ENCODE measurements at places on chromosomes 13 and 19. TPM values are rescaled to one million over a fixed set of nuclear protein-coding genes. Genes with fewer than 3 reads are reported as not detected.

DNA sequence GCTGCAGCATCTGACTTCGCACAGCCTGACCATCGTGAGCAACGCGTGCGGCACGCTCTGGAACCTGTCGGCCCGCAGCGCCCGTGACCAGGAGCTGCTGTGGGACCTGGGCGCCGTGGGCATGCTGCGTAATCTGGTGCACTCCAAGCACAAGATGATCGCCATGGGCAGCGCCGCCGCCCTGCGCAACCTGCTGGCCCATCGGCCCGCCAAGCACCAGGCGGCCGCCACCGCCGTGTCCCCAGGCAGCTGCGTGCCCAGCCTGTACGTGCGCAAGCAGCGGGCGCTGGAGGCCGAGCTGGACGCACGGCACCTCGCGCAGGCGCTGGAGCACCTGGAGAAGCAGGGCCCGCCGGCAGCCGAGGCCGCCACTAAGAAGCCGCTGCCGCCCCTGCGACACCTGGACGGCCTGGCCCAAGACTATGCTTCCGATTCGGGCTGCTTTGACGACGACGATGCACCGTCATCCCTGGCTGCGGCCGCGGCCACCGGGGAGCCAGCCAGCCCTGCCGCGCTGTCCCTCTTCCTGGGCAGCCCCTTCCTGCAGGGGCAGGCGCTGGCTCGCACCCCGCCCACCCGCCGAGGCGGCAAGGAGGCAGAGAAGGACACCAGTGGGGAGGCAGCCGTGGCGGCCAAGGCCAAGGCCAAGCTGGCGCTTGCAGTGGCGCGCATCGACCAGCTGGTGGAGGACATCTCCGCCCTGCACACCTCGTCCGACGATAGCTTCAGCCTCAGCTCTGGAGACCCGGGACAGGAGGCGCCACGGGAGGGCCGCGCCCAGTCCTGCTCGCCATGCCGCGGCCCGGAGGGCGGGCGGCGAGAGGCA lies 13.6 kb downstream of the C19orf25 start:
- no peak for DNase-seq

- DNase-seq, result no peak
These were observed 1422.4 kb upstream of the MIR17HG start for GRCh38 chr13:89925107-89925506.

DNA sequence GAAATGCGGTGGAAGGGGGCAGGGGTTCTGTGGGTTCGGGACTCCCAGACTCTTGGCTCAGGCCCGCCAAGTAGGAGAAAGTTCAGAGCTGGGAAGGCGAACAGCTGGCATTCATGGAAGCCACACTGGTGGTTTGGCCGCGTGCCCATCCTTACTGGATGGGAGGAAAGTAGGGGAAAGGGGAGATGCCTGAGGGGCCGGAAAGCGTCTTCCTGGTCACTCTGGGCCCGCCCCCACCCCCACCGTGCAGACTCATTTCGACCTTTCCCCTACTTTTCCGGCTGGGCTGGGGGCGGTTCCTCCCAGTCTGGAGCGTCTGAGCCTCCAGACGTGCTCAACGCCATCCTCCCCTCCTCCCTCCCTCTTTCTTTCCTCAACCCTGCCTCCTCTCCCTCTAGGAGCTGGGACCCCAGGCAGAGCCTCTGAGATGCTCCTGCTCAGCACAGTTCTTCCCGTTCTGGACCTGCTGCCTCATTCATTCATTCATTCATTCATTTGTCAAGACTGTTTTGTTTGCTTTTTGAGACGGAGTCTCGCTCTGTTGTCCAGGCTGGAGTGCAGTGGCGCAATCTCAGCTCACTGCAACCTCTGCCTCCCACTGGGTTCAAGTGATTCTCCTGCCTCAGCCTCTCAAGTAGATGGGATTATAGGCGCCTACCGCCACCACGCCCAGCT lies 3.5 kb downstream of the ANGPTL4 start:
- DNase-seq, result peak; percentile 65

Gene RFX2
- total RNA-seq, result 3.5 TPM

GRCh38 chr13:26698392-26699196 lies 62.0 kb downstream of the GPR12 start:
- DNase-seq, result peak; percentile 87

DNA sequence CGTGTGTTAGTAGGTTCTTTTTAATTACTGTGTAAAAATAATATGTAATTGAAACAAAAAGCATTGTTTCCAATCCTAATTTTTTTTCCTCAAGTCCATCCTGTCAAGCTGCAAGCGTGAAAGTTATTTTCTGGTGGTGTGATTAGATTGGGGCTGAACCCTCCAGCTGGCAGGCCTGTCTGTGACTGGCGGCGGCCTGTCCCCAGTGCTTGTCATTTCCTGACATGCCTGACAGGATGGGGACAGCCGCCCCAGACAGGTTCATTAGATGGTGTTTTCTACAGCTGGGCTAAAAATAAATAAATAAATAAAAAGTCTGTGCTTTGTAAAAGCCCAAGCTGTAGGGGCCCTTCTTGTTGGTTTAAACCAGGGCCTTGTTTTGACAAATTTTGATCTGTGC lies 53.7 kb upstream of the MAB21L1 start:
- DNase-seq, result no peak

GRCh38 chr13:94661406-94661805 lies 50.9 kb downstream of the SOX21 start:
- no peak for DNase-seq

DNA sequence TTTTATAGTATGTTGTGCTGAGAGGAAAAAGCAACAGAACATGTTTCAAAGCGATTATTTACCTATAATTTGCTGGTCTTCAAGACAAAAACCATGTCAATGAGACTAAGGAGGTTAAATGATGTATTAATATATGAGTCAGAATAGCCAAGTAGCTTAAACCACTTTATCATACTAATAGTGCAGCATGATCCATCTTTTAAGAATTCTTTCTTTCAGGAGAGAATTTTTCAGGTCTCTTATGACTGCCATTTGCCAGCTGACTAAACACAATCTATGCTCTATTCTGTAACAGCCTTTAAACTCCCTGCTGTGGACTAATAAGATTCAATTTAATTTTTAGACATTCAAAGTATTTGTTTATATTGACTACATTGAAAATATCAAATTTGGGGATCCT lies 93.7 kb downstream of the TRPC4 start:
- DNase-seq, result no peak

GRCh38 chr13:43116242-43116641 lies 92.9 kb downstream of the DNAJC15 start:
- no peak for DNase-seq

- DNase-seq, result no peak
These were observed 5.6 kb downstream of the CDADC1 start for GRCh38 chr13:49253310-49253709.

Gene VMAC
- 3.6 TPM for total RNA-seq

GRCh38 chr19:45211751-45212381 lies 33.3 kb downstream of the BLOC1S3 start:
- no peak for DNase-seq

GRCh38 chr19:50759886-50760285 lies 10.4 kb upstream of the GPR32 start:
- DNase-seq, result no peak

Gene OLFM4
- 8.0 TPM for total RNA-seq

DNA sequence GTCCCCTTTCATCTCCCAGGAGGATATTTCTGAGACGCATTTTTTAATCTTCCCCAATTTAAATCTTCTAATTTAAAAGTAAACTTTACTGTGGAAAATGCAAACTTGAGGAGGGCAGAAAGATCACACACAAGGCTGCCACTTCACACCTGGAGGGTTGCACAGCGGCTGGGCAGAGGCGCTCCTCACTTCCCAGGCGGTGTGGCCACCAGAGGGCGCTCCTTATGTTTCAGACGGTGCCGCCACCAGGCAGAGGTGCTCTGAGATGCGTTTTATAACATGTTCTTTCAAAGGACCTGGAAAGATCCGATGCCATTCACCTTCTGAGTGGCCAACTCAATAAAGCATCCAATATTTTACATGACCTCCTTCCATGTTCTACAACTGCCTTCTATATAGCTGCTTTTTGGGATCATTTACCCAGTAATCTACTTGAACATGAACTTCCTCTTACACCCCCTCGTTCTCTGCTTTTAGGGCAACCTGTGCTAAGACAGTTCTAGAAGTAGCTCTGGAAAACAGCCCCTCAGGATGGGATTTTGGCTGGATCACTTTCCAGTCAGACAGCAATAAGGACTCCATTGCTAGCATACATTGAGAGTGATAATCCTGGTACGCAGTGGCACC lies 14.8 kb upstream of the MTUS2 start:
- peak; percentile 49 for DNase-seq

- no peak for DNase-seq
These were observed 111.8 kb upstream of the EDNRB start for GRCh38 chr13:78030341-78030896.

- no peak for DNase-seq
These were observed 79.6 kb downstream of the TEX26 start for GRCh38 chr13:31011901-31012654.

DNA sequence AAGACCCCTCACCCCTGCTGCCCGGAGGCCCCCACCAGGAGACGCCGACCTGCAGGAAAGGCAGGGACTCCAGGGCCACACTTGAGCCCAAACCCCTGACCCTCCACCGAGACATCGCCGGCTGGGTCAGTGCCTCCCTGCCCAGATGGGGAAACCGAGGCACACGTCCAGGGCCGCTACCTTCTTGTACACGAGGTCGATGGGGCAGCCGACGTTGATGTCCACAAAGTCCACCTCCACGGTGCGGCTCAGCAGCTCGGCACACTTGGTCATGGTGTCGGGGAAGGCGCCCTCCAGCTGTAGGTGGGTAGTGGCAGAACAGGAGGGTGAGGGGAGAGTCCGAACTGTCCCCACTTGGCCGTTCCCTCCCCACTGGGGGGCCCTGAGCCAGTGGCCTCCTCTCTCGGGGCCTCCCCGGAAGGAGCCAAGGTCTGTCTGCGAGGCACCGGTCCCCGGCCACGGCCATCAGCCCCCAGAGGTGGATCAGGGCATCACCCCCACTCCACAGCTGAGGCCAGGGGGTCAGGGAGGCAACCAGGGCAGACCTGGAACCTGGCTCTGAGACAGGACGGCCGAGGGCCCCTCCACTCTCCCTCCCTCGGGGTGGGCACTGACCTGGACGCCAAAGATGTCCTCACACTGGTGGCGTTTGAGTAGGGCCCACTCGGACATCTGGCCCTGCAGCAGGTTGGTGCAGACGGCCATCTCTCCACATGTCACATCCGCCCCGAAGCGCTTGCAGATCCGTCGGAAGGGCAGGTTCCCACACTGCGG lies 3.0 kb upstream of the PRR22 start:
- DNase-seq, result no peak

Gene TTC9B
- not detected for total RNA-seq

Gene LILRB5
- 7.1 TPM for total RNA-seq

Gene FBXL12
- total RNA-seq, result 10.2 TPM

GRCh38 chr13:39552246-39552645 lies 50.7 kb downstream of the LHFPL6 start:
- no peak for DNase-seq

- DNase-seq, result no peak
These were observed 208.9 kb downstream of the DCT start for GRCh38 chr13:94270556-94270955.

DNA sequence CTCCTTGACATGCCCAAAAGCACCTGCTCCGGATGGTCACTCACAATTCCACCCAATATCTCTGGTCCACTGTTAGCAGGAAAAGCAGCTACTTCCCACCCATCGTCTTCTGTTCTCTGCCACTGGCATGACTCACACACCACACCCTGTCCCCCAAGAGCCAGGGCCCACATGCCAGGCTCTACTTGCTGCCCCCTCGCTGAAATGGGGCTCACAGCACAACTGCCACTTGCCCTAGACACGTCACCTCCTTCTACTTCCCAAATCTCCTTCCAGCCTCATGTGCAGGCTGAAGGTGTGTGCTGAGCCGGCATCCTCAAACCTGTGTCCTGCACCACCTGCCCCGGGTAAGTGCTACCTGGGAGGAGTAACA lies 65.0 kb downstream of the TBC1D4 start:
- no peak for DNase-seq

DNA sequence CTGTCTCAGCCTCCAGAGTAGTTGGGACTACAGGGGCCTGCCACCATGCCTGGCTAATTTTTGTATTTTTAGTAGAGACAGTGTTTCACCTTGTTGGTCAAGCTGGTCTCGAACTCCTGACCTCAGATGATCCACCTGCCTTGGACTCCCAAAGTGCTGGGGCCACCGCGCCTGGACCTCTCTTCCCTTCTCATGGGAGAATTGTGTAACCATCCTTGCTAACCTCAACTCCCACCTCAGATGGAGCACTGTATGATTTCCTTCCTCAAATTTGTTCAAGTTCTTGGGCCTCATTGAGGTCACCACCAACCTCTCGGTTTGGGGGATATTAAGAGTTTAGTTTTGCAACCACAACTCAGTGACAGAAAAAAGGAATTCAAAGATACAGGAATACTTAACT lies 10.7 kb downstream of the LILRA5 start:
- no peak for DNase-seq

Gene PLIN4
- total RNA-seq, result 3.1 TPM

GRCh38 chr13:113914333-113915011 lies 50.6 kb upstream of the GAS6 start:
- peak; percentile 20 for DNase-seq

DNA sequence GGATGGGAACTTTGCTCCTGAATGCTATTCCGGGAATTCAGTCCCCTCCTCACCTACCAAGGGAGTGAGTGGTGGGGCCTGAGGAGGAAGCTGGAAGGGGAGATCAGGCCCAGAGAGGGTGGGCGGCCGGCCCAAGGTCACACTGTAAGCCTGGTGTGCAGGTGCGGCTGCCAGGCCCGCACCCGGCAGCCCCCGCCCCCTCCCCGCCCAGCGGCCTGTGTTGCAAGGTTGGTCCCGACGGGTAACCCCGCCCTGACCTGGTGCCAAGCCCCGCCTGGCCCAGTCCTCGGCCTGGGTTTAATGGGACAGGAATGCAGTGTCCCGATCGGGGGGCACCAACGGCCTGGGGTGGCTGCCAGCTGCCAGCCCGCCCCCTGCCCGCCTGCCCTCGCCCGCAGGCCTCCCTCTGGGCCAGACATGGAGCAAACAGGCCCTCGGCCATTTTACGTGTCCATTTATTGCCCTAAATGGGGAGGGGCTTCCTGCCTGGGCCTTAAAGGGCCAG lies 5.5 kb downstream of the ZBTB7A start:
- peak; percentile 67 for DNase-seq

DNA sequence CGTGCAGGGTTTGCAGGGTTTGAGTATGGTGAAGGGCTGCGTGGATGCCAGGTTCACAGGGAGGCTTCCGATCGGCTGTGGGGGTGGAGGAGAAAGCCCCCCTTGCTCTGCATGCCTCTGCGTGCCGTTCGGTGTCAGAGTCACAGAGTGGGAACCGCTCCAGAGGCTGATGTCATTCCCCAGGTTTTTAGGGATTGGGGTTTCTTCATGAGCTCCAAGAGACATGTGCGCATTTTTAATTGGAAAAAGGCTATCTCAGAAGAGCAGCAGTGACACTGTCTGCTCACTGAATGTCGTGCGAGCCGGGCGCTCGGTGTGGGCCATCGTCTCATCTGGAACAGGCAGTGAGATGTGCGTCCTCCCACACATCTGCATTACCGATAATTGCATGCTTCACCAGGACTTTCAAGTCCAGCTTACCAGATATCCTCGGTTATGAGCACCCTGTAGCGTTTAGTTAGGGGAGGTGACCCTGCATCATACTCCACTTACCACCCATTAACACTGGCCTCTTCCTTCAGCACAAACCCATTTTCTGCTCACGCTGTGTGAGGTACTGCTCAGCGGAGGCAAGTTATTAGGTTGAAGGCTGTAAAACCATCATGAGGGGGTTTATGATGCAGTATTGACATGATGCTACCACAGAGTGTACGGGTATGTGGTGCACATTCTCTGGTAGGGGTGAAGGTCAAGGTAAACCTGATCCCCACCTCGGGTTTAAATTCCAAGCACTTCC lies 1.7 kb downstream of the MCF2L start:
- no peak for DNase-seq

Gene CASP14
- not detected for total RNA-seq

Gene SYNE4
- total RNA-seq, result 1.8 TPM

Gene SBK3
- not detected for total RNA-seq

All from liver (tissue), 10 donors.